ENCODE measurements at places on chromosomes 7 and 10.

GRCh38 chr10:69867699-69868558 lies 66.2 kb downstream of the COL13A1 start:
- no peak for DNase-seq

GRCh38 chr10:121627876-121628581 lies 29.8 kb upstream of the FGFR2 start:
- no peak for DNase-seq

- DNase-seq, result no peak
Observed at GRCh38 chr7:50774319-50774718, 8.4 kb downstream of the GRB10 start.

DNA sequence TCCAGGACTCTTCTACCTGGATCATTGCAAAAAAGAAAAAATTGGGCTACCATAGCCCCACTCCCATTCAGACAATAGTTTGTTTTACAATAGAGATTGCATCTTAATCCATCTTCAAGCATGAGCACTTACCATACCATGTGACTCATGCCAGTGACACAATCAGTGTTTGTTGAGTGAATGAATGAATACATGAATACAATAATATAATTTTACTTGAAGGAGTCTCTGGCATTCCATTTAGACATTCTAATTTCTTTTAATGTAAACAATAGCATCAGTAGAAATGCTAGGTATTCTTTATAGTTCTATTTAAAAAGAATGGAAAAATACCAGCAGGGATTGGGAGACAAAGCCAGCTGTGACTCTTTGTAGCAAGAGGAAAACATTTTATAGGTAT lies 141.6 kb upstream of the AKR1E2 start:
- DNase-seq, result no peak

DNA sequence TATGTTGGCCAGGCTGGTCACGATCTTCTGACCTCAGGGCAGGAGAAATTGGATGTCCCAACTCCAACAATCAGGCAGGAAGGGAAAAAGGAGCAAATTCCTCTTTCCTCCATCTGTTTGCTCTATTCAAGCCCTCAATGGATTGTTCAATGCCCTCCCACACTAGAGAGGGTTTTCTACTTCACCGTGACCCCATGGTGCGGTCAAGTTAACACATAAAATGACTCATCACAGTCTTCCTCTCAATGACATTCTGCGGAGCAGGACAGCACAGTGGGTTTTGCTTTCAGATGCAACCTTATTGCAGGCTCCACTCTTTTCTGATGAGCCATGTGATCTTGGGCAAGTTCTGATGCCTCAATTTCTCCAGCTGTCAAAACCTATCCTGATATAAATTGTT lies 364.9 kb downstream of the ANKRD30A start:
- DNase-seq, result no peak

DNA sequence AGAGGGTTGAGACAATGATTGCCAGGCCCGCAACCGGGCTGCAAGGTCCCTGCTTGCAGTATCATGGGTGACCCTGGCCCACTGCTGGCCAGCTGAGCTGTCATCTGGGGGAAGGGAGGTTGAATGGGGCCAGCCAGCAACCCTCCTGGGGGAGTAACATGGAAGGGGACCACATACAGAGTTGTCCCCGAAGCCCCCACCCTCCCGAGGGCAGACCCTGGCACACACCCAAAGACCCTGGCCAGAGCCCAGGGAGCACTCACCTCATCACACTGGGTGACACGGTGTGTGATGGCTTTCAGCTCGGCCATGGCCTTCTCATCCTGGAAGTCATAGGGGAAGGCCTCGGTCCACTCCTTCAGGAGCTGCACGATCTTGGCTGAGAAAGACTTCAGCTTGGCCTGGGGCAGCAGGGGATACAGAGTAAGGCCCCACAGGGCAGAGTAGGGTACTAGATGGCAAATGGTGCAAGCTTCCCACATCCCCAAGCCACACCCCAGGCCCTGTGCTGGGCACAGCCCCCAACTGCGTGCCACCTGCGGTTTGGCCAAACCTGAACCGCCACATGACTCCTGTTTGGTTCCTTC lies 63.4 kb downstream of the CSGALNACT2 start:
- DNase-seq, result no peak

DNA sequence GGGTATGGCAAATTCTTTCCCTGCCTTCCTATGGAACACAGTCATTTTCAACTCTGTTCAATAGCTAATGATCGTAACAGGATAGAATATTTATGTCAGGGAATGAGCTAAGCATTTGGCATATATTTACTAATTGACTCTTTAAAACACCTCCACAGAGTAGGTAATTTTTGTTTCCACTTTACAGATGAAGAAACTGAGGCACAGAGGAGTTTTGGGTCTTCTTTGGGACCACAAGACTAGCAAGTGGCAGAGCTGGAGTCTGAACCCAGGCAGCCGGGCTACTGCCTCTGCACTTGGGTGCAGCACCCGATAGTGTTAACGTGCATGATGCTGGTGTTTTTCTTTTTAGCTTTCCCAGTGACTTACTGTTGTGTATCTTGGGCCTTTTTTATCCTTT lies 384.0 kb downstream of the SFMBT2 start:
- no peak for DNase-seq

DNA sequence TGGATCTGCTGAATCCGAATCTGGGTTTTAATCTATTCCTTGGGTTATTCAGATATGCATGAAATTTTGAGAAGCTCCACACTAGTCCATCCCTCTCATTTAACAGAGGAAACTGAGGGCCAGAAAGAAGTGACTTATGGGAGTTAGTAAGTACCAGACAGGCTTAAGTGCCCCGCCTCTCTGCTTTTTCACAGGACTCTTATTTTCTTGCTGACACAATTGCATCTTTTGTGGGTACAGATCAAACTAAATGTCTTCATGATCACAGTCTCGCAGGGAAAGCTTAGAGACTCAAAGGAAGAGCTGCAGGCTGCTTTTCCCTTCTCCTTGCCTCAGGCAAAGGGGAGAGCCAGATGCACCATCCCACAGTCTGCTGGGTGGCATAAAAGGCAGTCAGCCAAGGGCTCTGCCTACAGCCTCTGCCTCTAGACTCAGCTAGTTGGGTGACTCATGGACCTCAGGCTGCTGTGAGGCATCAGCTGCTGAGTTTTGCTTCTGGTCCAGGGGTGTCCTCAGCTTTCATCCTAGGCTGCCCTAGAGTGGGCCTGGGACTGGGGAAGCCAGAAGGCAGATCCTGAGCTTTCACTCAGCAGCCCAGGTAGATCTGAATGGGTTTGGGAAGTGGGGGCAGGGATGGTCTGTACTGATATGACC lies 11.6 kb downstream of the GOLGA7B start:
- no peak for DNase-seq

DNA sequence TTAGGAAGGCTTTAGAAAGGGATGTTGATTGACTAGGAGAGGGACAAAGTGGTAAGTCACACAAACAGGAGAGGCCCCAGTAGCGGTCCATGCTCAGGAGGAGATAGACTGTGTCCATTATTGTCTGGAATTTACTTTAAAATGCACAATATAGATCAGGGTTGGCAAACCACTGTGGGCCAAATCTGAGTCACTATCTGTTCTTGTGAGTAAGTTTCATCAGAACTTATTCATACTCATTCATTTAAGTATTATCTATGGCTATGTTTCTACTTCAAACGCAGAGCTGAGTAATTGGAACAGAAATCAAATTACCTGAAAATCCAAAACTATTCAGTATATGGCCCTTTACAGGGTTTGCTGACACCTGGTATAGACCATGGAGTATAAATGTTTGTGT lies 166.5 kb downstream of the COL28A1 start:
- no peak for DNase-seq

GRCh38 chr10:100683545-100684300 lies 61.7 kb upstream of the PAX2 start:
- no peak for DNase-seq

- no peak for DNase-seq
Observed at GRCh38 chr10:110648692-110649346, 4.7 kb downstream of the RBM20 start.

GRCh38 chr10:101282947-101283346 lies 53.7 kb upstream of the LBX1 start:
- no peak for DNase-seq

DNA sequence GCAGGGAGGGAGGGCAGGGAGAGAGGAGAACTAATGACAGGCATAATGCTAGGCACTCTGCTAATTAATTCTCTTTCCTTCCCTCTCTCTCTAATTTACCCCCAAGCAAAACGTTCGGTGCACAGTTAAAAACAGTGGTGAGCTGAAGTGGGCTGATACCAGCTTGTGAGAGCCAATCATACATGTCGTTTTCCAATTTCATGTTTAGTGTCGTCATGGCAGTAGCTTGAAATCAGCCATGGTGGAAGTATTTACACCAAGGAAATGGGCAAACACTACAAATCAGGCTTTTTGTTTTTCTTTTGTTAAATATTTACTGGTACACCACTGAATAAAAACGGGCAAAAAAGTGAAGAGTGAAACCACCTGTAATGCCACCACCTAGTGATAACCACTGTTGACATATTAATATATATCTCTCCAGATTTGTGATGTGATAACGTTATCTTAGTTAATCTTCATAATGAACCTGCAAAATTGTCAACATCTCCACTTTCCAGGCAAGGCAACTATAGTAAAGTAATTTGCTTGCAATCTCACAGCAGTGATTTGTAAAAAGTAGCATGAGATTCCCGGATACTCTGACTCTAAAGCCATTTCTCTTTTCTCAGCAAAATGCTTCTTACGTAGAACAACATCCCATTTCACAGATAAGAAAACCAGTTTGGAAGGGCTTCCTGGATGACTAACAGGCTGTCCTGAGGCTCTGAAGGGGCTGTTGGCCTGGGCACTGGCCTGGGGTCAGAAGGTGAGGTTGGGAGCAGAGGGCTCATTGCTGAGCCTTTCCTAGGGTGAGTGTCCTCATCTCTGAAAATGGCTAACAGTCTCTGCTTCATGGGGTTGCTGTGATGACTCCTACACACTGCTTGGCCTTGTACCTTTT lies 83.7 kb downstream of the ATXN7L1 start:
- no peak for DNase-seq

GRCh38 chr10:13271552-13272163 lies 28.2 kb downstream of the PHYH start:
- DNase-seq, result peak; percentile 9

DNA sequence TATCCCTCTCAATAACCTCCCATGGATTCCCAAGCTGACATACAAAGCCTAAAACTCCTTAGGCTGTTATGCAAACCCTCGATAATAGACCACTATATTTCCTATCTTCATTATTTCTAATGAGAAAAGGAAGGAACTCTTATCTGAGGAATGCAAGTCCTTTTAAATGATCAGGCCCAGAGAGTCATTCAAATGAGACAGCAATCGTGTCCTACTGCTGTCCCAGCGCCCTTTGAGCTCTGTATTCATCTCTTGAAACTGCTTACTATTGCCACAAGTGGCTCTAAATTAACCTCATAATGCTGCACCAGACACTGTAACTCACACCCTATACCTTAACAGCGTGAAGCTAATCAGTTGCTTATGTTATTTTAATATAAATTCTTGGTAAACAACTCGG lies 182.1 kb upstream of the NAMPT start:
- DNase-seq, result no peak

GRCh38 chr10:80356563-80356988 lies at the start of the genes DYDC1 and DYDC2:
Gene DYDC1 (minus strand): TSS chr10:80356755. CDS start chr10:80352601, 4,154 bp downstream.
Gene DYDC2 (plus strand): TSS chr10:80356781. CDS start chr10:80362444, 5,663 bp downstream.
- DNase-seq, result no peak

GRCh38 chr7:101880282-101881054 lies 63.0 kb downstream of the CUX1 start:
- DNase-seq, result no peak

GRCh38 chr7:3301831-3302618 lies 973 bp downstream of the SDK1 start:
- no peak for DNase-seq

DNA sequence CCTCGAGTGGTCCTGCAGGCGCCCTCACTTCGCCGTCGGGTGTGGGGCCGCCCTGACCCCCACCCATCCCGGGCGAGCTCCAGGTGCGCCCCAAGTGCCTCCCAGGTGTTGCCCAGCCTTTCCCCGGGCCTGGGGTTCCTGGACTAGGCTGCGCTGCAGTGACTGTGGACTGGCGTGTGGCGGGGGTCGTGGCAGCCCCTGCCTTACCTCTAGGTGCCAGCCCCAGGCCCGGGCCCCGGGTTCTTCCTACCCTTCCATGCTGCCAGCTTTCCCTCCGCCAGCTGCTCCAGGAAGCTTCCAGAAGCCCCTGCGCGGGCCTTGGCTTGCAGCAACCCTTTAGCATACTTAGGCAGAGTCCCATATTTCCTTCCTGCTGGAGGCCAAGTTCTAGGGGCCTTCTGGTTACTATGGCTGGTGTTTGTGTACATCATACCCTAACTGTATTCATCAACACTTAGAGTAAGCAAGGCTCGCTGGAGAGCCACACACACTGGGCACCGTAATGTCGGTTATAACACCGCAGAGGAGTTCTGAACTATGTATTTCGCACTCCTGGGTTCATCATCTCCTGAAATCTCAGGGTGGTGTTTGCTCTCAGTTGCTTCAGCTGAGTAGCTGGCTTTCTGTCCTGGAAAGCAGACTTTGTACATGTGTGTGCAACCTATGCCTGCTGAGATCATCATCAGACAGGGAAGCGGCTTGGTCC lies 471 bp downstream of the MGMT start:
- peak; percentile 3 for DNase-seq

DNA sequence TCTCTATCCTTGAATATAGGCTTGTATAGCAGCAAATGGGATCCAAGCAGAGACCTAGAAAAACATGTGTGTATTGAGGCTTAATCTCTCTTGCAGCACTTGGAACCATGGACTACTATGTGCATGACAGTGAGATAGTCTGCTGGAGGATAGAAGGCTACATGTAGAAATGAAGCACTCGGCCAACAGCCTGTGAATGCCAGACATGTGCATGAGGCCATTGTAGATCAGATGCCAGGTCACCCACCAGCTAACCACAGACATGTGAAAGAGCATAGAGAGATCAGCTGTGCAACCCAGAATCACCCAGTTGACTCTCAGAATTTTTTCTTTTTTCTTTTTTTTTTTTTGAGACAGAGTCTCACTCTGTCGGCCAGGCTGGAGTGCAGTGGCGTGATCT lies 90.9 kb downstream of the NT5C2 start:
- DNase-seq, result no peak

DNA sequence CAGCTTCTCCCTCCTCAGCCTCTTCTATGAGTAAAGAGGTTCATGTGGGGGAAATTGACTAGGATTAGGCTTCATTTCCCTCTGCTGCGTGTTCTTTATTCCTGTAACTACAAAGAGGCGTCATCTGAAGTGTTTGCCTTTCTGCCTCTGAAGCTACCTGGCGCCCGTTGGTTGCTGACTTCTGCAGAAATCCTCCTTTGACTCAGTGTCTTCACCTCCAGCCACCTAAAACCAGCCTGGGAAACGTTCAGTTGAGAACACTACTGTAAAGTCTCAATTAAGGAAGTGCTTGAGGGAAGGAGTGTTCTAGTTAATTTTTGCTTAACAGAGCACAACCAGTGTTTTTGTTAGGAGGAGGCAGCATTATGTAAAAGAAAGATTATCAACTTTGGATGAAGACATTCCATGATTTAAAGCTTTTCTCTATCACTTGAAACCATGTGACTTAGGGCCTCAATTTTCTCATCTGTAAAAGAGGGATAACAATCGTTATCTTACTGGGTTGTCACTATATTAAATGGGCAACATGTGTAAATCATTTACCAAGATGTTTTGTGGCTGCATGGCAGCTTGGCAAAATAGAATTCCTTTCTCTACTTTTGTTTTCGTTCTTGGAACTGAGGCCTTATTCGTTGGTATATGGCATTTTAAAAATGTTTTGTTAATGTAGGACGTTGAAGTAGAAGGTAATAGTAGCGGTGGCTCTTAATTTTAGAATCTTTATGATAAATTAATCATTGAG lies 642.9 kb downstream of the SDK1 start:
- DNase-seq, result no peak

- no peak for DNase-seq
Observed at GRCh38 chr10:31686599-31686998, 242.0 kb downstream of the ARHGAP12 start.

Measured in AML-193 (cell line).